PC-9 (cell line): ENCODE measurements at places on chromosomes 12 and 14. TPM values are rescaled to one million over a fixed set of nuclear protein-coding genes. Genes with fewer than 3 reads are reported as not detected.

DNA sequence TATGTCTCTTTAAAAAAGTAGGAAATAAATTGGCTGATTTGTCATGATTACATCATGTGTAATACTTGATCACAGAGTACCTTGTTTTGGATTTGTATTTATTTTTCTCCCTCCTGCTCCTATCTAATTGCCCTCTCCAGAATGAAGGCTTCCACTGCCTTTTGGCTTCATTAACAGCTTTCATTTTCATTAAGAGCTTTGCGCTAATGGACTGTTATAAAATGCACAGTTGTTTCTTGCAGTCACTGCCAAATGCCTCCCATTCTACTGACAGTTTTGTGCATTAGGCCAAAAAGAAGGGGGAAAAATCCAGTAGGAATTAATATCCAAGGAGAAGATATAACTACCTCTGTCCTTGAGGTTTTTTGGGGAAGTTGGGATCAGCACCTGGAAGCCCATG, 159.2 kb downstream of the NRXN3 start:
- H3K27ac ChIP-seq, result no peak overlapping the region
- H3K4me3 ChIP-seq, result no peak overlapping the region
- H3K27me3 ChIP-seq, result 0 out of 2 replicates have a peak, but pooled peaks cover 15% of the 10 kb centered on the region
- no peaks in the 10 kb centered on the region for H3K36me3 ChIP-seq
- no peaks in the 10 kb centered on the region for H3K4me1 ChIP-seq

DNA sequence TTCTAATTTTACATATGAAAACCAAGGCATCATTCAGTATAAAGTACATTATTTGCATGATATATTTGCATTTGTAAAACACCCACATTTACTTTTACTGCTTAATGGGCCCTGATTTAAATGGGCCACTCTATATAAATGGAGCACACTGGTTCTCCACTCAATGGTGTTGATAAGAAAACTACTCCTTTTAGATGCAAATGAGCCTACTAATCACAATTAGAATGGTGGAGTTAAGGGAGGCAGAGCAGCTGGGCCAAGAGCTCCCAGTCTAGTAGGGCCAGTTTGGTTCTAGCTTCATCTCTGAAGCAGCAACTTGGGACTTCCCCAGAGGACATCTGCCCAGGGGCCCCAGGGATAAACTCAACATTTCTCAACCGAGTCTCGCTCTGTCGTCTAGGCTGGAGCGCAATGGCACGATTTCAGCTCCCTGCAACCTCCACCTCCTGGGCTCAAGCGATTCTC, 120.7 kb downstream of the FOXN3 start:
- H3K27ac ChIP-seq, result no peak overlapping the region
- no peaks in the 10 kb centered on the region for H3K36me3 ChIP-seq
- no peak for DNase-seq

The DPY19L2 gene
- total RNA-seq, result not detected in 2 replicates

- no peaks in the 10 kb centered on the region for H3K27me3 ChIP-seq
- H3K27ac ChIP-seq, result no peak overlapping the region
- DNase-seq, result no peak
- H3K4me1 ChIP-seq, result no peaks in the 10 kb centered on the region
- no peak overlapping the region for H3K4me3 ChIP-seq
These were observed 172.0 kb upstream of the PELI2 start for GRCh38 chr14:55946231-55946630.

- 0 out of 2 replicates have a peak, but pooled peaks cover 4% of the 10 kb centered on the region for H3K36me3 ChIP-seq
- no peak overlapping the region for H3K4me3 ChIP-seq
- peaks cover 12% of the 10 kb centered on the region; the same call in 1 of the 2 replicates for H3K4me1 ChIP-seq
- peak overlapping the region; percentile 39; the same call in 1 of the 2 replicates for H3K27ac ChIP-seq
These were observed 7.5 kb downstream of the ITGA5 start for GRCh38 chr12:54411391-54412241.

DNA sequence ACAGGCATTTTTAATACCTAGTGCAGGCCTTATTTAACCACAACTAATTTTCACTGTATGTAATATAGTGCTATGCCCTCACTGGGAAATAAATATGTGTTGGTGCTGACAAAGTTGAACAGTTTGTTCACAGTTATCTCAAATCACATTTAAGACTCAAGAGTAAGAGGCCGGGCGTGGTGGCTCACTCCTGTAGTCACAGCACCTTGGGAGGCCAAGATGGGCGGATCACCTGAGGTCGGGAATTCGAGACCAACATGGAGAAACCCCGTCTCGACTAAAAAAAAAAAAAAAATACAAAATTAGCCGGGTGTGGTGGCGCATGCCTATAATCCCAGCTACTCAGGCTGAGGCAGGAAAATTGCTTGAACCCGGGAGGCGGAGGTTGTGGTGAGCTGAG, 22.9 kb upstream of the TEAD4 start:
- H3K36me3 ChIP-seq, result 0 out of 2 replicates have a peak, but pooled peaks cover 14% of the 10 kb centered on the region
- H3K4me3 ChIP-seq, result no peak overlapping the region
- no peaks in the 10 kb centered on the region for H3K27me3 ChIP-seq
- H3K4me1 ChIP-seq, result no peaks in the 10 kb centered on the region
- H3K27ac ChIP-seq, result no peak overlapping the region

The MIP gene
- not detected in 2 replicates for total RNA-seq

- H3K36me3 ChIP-seq, result no peaks in the 10 kb centered on the region
- H3K27ac ChIP-seq, result no peak overlapping the region; the same call in 1 of the 2 replicates
- no peak for DNase-seq
These were observed 2.6 kb upstream of the WNK1 start for GRCh38 chr12:749751-750270.

DNA sequence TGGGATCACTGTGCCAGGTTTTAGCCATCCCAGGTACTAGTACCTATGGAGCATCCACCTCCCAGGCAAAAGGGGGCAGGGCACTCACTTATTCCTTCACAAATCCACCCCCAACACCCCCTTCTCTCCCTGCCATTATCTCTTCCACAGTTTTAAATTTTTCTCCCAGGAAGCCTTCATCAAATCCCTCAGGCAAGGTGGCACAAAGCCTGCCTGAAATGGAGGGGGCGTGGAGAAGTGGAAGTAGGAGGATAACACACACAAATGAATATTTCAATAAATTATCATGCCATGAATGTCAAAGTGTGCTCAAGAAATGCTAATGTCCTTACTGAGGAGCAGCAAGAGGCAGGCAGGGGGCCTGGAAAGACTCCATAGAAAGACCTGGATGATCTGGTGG, 4.7 kb upstream of the CHST11 start:
- no peaks in the 10 kb centered on the region for H3K36me3 ChIP-seq
- H3K27me3 ChIP-seq, result no peaks in the 10 kb centered on the region
- no peak for DNase-seq
- H3K4me3 ChIP-seq, result no peak overlapping the region
- no peak overlapping the region for H3K27ac ChIP-seq

DNA sequence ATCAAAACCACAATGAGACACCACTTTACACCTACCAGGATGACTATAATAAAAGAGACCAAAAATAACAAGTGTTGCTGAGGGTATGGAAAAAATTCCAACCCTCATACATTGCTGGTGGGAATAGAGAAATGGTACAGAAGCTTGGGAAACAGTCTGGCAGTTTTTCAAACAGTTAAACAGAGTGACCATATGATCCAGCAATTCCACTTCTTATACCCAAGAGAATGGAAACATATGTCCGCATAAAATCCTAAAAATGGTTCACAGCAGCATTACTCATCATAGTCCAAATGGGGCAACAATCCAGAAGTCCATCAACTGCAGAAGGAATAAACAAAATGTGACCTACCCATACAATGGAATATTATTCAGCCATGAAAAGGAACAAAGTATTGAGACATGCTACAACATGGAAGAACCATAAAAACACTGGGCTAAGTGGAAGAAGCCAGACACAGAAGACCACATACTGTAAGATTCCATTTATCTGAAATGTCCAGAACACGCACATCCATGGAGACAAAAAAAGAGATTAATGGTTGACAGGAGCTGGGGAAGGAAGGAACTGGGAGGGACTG, 44.5 kb downstream of the CHGA start:
- DNase-seq, result no peak
- H3K4me1 ChIP-seq, result no peaks in the 10 kb centered on the region
- no peak overlapping the region for H3K4me3 ChIP-seq
- no peaks in the 10 kb centered on the region for H3K36me3 ChIP-seq
- H3K27me3 ChIP-seq, result no peaks in the 10 kb centered on the region

DNA sequence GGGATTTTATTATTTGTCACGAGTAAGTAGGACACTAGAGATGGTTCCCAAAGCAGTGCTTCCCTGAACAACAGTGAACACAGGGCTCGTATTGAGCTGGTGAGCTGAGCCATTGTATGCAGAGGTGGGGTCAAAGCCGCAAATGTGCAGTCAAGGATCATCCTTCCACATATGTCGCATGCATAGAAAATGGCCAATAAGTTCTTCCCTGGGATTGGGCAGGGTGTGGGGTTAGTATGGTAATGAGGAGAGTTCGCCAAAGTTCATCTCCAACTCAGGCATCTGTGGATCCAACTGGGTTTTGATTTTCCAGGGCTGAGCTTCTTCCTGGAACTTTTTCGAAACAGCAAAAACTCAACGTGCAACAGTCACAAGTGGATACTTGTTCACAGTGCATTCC, 86.6 kb downstream of the CMKLR1 start:
- no peak for DNase-seq
- no peak overlapping the region for H3K27ac ChIP-seq
- no peak overlapping the region for H3K4me3 ChIP-seq
- no peaks in the 10 kb centered on the region for H3K36me3 ChIP-seq
- H3K27me3 ChIP-seq, result peaks cover 34% of the 10 kb centered on the region
- H3K4me1 ChIP-seq, result no peaks in the 10 kb centered on the region

The NINJ2 gene
- 18.5 and 19.3 TPM in 2 replicates for total RNA-seq

The SPRING1 gene
- 29.3 and 32.5 TPM in 2 replicates for total RNA-seq

- H3K4me3 ChIP-seq, result no peak overlapping the region
- no peaks in the 10 kb centered on the region for H3K36me3 ChIP-seq
- no peak overlapping the region for H3K27ac ChIP-seq
- no peaks in the 10 kb centered on the region for H3K4me1 ChIP-seq
These were observed 8.2 kb downstream of the BCL11B start for GRCh38 chr14:99263564-99264330.

GRCh38 chr12:113002155-113002554, 23.8 kb downstream of the OAS2 start:
- H3K36me3 ChIP-seq, result no peaks in the 10 kb centered on the region
- no peak overlapping the region for H3K27ac ChIP-seq
- peaks cover 47% of the 10 kb centered on the region for H3K27me3 ChIP-seq
- no peak overlapping the region for H3K4me3 ChIP-seq
- no peaks in the 10 kb centered on the region for H3K4me1 ChIP-seq

The CMA1 gene
- not detected in 2 replicates for total RNA-seq
